ENCODE measurements at places on chromosomes 2 and 18. TPM values are rescaled to one million over a fixed set of nuclear protein-coding genes. Genes with fewer than 3 reads are reported as not detected.
A peak's percentile ranks its signal among the peaks of the same experiment; 100 is the strongest.

The CD207 gene
- total RNA-seq, result not detected

The ZBTB7C gene
- total RNA-seq, result 0.33 TPM

GRCh38 chr2:97906307-97906706, 89.4 kb downstream of the TMEM131 start:
- no peak for DNase-seq

GRCh38 chr18:23506393-23506792, 3.1 kb downstream of the RMC1 start:
- DNase-seq, result no peak

DNA sequence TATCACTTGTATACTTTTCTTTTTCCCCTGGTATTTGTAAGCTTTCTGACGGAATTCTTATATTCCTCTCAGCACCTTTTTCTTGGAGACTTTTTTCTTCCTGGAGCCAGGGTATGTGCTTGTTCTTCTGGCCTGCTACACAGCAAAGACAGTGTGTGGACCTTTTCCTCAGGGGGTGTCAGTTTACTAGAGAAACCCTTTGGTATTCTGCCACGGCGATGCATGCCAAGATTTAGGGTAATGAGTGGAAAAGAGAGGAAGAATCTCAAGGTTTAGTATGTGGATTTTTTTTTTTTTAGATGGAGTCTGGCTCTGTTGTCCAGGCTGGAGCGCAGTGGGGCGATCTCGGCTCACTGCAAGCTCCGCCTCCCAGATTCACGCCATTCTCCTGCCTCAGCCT, 152.2 kb downstream of the PHLPP1 start:
- no peak for DNase-seq

DNA sequence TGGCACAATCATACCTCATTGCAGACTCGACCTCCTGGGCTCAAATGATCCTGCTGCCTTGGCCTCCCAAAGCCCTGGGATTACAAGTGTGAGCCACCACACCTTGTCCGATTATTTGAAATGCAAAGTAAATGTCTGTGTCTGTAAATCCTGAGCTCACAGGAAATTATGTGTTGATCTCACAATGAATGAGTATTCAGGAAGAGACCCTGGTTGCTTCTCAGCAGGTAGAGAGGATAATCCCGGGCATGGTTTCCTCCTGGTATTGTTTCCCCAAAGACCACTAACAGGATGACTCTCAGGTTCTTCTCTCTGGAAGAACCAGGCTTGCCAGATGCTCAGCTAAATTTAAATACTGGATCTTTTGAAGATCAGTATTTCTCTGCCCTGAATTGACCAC, 147.6 kb downstream of the LDLRAD4 start:
- no peak for DNase-seq

DNA sequence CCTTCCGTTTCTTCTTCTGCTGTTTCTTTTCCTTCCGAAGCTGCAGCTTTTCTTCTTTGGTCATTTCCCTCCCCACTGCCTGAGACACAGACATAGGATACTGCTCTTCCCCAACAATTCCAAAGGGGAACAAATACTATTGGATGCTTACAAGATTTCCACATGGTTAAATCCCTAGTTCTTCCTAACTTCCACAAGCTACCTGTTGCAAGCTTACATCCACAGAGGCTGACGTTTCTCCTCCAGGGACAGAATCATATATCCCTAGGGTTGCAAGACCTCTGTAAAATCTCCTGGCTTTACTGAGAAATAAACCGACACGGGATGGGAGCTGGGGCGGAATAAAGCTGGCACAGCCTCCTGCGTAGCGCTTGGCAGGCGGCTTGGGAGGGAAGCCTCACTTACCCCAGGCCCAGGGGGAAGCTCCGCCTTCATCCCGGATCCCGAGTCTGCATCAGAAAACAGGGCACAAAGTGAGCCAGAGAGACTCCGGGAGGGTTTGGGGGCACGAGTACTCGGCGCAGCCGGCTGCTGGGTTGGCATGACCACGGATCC, 590 bp downstream of the EIF2B4 start:
- peak; percentile 54 for DNase-seq
